ENCODE measurements at places on chromosomes 6 and 20. TPM values are rescaled to one million over a fixed set of nuclear protein-coding genes. Genes with fewer than 3 reads are reported as not detected.

GRCh38 chr6:17115251-17116116 lies 13.6 kb downstream of the STMND1 start:
- no peak for DNase-seq
- no peak overlapping the region for H3K27ac ChIP-seq
- no peaks in the 10 kb centered on the region for H3K4me1 ChIP-seq
- H3K4me3 ChIP-seq: no peak overlapping the region
- H3K36me3 ChIP-seq: no peaks in the 10 kb centered on the region

DNA sequence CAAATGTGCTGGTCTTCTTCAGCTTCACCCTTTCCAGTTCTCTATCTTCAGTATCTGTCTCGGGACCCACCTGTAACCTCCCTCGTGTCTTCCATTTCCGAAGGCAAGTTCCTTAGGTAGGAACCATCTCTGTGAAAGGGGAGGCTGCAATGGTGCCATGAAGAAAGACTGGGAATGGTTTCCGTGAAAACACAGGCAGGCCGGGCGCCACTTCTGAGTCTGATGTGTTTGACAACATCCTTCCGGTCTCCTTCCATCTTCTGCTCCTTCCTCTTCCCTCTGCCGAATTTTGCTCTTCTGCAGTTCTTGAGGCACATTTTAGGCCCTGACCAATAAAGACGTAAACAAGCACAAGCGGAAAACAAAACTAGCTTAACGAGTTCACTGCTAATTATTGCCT lies 328.0 kb downstream of the THBS2 start:
- no peak overlapping the region for H3K27ac ChIP-seq
- no peaks in the 10 kb centered on the region for H3K27me3 ChIP-seq
- no peak overlapping the region for H3K4me3 ChIP-seq
- no peaks in the 10 kb centered on the region for H3K4me1 ChIP-seq
- H3K36me3 ChIP-seq: no peaks in the 10 kb centered on the region

PFDN4 gene
- total RNA-seq: 39.0 TPM

CDSN gene
- total RNA-seq: not detected
